ENCODE measurements at places on chromosomes 6 and 20. TPM values are rescaled to one million over a fixed set of nuclear protein-coding genes. Genes with fewer than 3 reads are reported as not detected.
A peak's percentile ranks its signal among the peaks of the same experiment; 100 is the strongest.

- H3K36me3 ChIP-seq = no peaks in the 10 kb centered on the region
- no peak for DNase-seq
- peaks cover 9% of the 10 kb centered on the region for H3K4me1 ChIP-seq
- no peaks in the 10 kb centered on the region for H3K27me3 ChIP-seq
- no peak overlapping the region for H3K4me3 ChIP-seq
- no peak overlapping the region for H3K27ac ChIP-seq
Measured at GRCh38 chr6:15408758-15409157, 162.9 kb downstream of the JARID2 start.

- H3K4me3 ChIP-seq = no peak overlapping the region
- DNase-seq = no peak
- no peak overlapping the region for H3K27ac ChIP-seq
- H3K27me3 ChIP-seq = no peaks in the 10 kb centered on the region
- peaks cover 19% of the 10 kb centered on the region for H3K4me1 ChIP-seq
Measured at GRCh38 chr20:62942456-62942855, 4.5 kb downstream of the GID8 start.

DNA sequence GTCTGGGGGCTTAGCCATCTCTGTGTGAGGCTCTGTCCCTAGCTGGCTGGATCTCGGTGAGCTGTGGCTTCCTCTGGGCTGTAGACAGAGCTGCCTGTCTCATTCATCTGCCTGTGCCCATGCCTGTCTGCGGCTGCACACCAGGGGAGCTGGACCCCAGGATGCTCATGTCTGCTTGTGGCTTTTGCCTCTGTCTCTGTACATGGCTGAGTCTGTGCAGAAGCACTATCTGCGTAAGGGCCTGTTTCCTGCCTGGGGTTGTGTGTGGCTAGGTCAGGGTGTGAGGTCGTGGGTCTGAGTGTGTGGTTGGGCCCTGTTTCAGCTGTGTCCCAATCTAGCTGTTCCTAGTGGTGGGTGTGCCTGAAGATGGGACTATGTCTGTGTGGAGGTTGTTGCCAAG lies 68.2 kb downstream of the CDH22 start:
- no peaks in the 10 kb centered on the region for H3K36me3 ChIP-seq
- H3K4me1 ChIP-seq = no peaks in the 10 kb centered on the region
- no peak overlapping the region for H3K27ac ChIP-seq
- DNase-seq = no peak

DNA sequence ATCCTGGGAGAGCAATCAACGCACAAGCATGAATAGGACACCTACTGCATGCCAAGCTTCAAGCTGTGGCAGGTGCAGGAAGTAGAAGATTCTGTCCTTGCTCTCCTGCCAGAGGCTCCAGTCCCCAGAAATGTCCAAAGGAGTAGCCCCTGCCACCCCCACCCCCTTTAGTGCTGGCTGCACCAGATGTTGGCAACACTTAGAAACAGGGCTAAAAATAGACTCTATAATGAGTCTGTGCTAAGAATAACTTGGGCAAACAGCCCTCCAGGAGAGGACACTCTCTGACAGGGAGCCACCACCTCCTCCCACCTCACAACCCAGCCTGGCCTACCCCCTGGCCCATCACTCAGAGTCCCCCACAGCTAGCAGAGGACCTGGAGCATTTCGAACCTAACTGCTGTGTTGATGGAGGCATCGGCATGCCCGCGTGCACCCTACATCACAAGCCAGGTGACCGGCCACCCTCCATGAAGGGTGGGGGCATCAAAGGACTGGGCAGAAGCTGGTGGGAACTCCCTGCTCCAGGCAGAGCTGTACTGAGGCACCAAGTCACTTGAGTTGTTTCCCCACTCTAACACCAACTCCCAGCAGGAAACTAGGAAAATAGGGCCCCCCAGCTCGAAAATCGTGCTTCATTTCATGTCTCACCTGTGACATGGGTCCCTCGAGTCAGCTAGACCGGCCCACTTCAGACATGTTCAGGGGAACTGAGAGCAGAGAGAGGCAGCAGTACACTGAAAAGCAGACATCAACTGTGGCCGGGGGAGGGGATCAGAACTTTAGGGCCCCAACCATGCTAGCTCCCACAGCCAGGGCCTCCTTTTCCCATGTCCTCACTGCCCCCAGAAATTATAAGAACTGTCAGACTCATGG lies 18.7 kb downstream of the TFEB start:
- H3K27ac ChIP-seq = no peak overlapping the region
- H3K4me1 ChIP-seq = peaks cover 16% of the 10 kb centered on the region
- no peak for DNase-seq
- no peaks in the 10 kb centered on the region for H3K27me3 ChIP-seq
- H3K36me3 ChIP-seq = no peaks in the 10 kb centered on the region
- no peak overlapping the region for H3K4me3 ChIP-seq

- H3K4me1 ChIP-seq = peaks cover 9% of the 10 kb centered on the region
- no peaks in the 10 kb centered on the region for H3K27me3 ChIP-seq
- DNase-seq = no peak
- H3K36me3 ChIP-seq = no peaks in the 10 kb centered on the region
Measured at GRCh38 chr6:14720411-14721102, 525.3 kb upstream of the JARID2 start.

DNA sequence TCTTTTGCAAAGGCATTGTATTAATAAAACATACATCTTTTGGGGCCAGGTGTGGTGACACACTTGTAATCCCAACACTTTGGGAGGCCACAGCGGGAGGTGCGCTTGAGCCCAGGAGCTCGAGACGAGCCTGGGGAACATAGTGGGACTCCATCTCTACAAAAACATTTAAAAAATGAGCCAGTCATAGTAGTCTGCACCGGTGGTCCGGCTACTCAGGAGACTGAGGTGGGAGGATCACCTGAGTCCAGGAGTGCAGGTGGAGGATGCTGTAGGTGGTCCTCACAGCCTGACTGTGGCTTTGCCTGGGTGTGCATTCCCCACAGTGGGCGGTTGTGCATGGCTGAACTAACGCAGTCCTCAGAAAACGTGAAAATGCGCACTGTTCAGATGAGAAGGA lies 162.5 kb downstream of the DLL1 start:
- no peak overlapping the region for H3K4me3 ChIP-seq
- no peak overlapping the region for H3K27ac ChIP-seq
- no peaks in the 10 kb centered on the region for H3K27me3 ChIP-seq

GRCh38 chr6:108562503-108562993 lies 1.8 kb downstream of the FOXO3 start:
- DNase-seq = peak; percentile 67
- H3K27me3 ChIP-seq = no peaks in the 10 kb centered on the region
- peaks cover 6% of the 10 kb centered on the region for H3K4me1 ChIP-seq
- H3K4me3 ChIP-seq = peak overlapping the region; percentile 90
- H3K36me3 ChIP-seq = peaks cover 6% of the 10 kb centered on the region

DNA sequence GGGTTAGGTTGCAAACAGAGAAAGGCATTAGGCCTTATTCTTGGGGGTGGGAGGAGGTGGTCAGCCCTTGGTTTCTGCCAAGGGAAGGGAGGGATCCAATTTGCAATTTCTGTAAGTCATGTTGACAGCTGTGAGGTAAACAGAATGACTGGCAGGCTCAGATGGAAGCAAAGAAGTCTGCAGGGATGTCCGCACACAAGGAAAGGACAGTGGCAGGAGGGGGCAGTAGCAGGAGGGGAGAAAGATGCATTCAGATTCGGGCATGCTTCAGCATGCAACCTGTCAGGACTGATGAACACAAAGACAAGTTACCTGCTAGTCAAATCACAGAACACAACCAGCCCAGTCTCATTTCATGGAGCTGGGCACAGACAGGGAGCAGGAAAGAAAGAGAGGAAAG lies 217.9 kb upstream of the FOXA2 start:
- no peak overlapping the region for H3K4me3 ChIP-seq
- no peaks in the 10 kb centered on the region for H3K4me1 ChIP-seq
- no peaks in the 10 kb centered on the region for H3K36me3 ChIP-seq

- H3K36me3 ChIP-seq = no peaks in the 10 kb centered on the region
- peaks cover 14% of the 10 kb centered on the region for H3K4me1 ChIP-seq
- H3K27me3 ChIP-seq = peaks cover 2% of the 10 kb centered on the region
- H3K27ac ChIP-seq = no peak overlapping the region
- no peak for DNase-seq
Measured at GRCh38 chr6:56840467-56841380, 114.2 kb upstream of the BEND6 start.

DNA sequence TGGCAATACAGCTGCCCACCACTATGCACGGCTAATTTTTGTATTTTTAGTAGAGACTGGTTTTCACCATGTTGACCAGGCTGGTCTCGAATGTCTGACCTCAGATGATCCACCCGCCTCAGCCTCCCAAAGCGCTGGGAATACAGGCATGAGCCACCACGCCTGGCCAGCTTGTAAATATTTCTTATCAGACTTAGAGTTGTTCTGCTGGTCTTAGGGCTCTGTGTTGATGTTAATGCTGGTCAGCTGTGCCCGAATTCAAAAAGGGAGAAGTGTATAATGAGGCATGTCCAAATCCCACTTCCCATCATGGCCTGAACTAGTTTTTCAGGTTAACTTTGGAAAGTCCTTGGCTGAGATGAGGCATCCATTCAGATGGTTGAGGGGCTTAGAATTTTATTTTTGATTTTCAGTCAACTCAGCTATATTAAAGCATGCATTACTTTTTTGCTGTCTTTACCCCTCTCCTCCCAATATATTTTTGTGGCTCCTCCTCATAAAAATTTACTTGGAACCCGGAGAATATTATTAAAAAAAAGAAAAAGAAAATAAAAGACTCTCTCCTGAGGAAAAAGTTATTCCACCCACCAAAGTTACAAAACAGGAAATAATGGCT lies 47.7 kb downstream of the ADAT2 start:
- no peak for DNase-seq
- no peak overlapping the region for H3K27ac ChIP-seq
- H3K36me3 ChIP-seq = no peaks in the 10 kb centered on the region
- no peaks in the 10 kb centered on the region for H3K27me3 ChIP-seq

GRCh38 chr6:153602401-153602800 lies 436.6 kb upstream of the OPRM1 start:
- H3K4me1 ChIP-seq = no peaks in the 10 kb centered on the region
- no peaks in the 10 kb centered on the region for H3K27me3 ChIP-seq
- no peaks in the 10 kb centered on the region for H3K36me3 ChIP-seq
- H3K4me3 ChIP-seq = no peak overlapping the region

- peaks cover 25% of the 10 kb centered on the region for H3K36me3 ChIP-seq
- no peak for DNase-seq
- no peaks in the 10 kb centered on the region for H3K4me1 ChIP-seq
Measured at GRCh38 chr20:33853507-33853813, 42.3 kb downstream of the CHMP4B start.

DNA sequence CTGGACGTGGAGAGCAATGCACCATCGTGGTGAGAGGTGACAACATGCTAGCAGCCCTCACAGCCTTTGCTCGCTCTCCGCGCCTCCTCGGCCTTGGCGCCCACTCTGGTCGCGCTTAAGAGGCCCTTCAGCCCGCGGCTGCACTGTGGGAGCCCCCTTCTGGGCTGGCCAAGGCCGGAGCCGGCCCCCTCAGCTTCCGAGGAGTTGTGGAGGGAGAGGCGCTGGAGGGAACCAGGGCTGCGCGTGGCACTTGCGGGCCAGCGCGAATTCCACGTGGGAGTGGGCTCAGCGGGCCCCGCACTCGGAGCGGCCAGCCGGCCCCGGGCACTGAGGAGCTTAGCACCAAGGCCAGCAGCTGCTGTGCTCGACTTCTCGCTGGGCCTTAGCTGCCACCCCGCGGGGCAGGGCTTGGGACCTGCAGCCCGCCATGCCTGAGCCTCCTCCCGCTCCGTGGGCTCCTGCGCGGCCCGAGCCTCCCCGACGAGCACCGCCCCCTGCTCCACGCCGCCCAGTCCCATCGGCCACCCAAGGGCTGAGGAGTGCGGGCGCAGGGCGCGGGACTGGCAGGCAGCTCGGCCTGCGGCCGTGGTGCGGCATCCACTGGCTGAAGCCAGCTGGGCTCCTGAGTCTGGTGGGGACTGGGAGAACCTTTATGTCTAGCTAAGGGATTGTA lies 3.8 kb downstream of the GPX6 start:
- H3K4me3 ChIP-seq = no peak overlapping the region
- no peak overlapping the region for H3K27ac ChIP-seq
- no peaks in the 10 kb centered on the region for H3K27me3 ChIP-seq
- DNase-seq = no peak

GRCh38 chr20:49687595-49688567 lies 25.8 kb downstream of the B4GALT5 start:
- H3K27ac ChIP-seq = peak overlapping the region; percentile 14
- H3K4me3 ChIP-seq = no peak overlapping the region
- peaks cover 60% of the 10 kb centered on the region for H3K4me1 ChIP-seq
- DNase-seq = no peak
- no peaks in the 10 kb centered on the region for H3K36me3 ChIP-seq

GRCh38 chr20:25288291-25289181 lies 40.7 kb downstream of the PYGB start:
- H3K27me3 ChIP-seq = no peaks in the 10 kb centered on the region
- H3K4me3 ChIP-seq = no peak overlapping the region
- H3K27ac ChIP-seq = no peak overlapping the region

DNA sequence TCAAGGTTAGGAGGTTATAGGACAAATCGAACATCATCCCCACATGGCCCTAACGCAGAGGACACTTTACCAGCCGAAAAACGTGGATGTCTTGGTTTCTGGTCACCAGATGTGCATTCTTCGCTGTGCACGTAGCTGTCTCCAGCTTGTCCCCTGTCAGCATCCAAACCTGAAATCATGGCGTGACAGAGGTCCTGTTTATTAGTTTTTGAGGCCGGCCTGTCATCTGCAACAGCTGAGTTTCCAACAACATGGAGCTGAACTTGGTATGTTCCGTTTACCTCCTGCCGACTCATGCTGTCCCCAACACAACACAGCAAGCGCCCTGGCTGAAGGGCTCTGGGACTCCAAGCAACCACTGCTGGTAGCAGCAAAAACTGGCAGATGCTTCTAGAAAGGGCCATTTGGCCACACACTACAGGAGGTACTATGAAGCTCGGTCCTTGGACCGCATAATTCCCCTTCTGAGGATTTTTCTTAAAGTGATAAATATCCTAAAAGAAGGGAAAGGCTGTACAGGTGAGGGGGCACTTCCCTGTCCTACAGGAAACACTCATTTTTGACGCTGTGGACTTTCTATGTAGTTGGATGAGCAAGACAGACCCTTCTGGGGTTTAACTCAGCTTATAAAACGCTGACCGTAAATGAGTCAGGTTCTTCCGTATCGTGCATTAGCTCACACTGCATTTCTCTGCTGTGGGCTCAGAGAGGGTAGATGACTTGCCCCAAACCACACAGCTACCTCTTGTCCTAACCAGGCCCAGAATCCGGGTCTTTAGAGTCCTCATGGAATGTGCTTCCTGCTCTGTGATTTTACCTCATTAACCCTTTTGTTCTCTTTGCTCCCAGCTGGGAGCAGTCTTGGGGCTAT lies 79.7 kb upstream of the NFATC2 start:
- H3K4me3 ChIP-seq = no peak overlapping the region
- no peaks in the 10 kb centered on the region for H3K4me1 ChIP-seq
- no peaks in the 10 kb centered on the region for H3K36me3 ChIP-seq
- DNase-seq = no peak

GRCh38 chr20:43529457-43530153 lies 22.1 kb downstream of the L3MBTL1 start:
- H3K27ac ChIP-seq = no peak overlapping the region
- no peak for DNase-seq
- no peaks in the 10 kb centered on the region for H3K4me1 ChIP-seq
- H3K27me3 ChIP-seq = no peaks in the 10 kb centered on the region

The C6orf163 gene
- 0.09 TPM for polyA plus RNA-seq

The DEFB129 gene
- polyA plus RNA-seq = not detected

The COL20A1 gene
- not detected for polyA plus RNA-seq

The UBE2J1 gene
- 16.1 TPM for polyA plus RNA-seq

The YTHDF1 gene
- polyA plus RNA-seq = 16.2 TPM

The DHX16 gene
- polyA plus RNA-seq = 14.2 TPM

The SLC2A10 gene
- 14.4 TPM for polyA plus RNA-seq

The TMEM74B gene
- 0.76 TPM for polyA plus RNA-seq

The BPI gene
- 0.37 TPM for polyA plus RNA-seq
